ENCODE measurements at places on chromosomes 1 and 21.

GRCh38 chr1:7278827-7279765 lies 492.0 kb upstream of the VAMP3 start:
- DNase-seq, result no peak

DNA sequence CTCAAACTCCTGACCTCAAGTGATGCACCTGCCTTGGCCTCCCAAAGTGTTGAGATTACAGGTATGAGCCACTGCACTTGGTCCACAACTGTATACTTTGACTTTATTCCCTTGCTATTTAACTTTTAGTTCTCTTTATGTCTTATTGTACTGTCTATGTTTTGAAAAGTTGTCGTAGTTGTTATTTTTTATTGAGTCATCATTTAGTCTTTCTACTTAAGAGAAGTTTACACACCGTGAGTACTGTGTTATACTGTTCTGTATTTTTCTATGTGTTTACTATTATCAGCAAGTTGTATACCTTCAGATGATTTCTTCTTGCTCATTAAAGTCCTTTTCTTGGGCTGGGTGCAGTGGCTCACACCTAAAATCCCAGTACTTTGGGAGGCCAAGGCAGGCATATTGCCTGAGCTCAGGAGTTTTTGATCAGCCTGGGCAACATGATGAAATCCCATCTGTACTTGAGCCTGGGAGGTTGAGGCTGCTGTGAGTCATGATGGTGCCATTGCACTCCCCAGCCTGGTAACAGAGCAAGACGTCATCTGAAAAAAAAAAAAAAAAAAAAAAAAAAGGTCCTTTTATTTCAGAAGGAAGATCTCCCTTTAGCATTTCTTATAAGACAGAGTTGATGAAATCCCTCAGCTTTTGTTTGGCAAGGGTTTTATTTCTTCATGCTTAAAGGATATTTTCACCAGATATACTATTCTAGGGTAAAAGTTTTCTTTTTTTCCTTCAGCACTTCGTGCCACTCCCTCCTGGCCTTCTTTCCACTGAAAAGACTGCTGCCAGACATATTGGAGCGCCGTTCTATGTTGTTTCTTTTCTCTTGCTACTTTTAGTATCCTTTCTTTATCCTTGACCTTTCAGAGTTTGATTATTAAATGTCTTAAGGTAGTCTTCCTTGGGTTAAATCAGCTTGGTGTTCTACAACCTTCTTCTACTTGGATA lies 47.6 kb downstream of the TNFSF18 start:
- peak; percentile 27 for DNase-seq

GRCh38 chr1:1093610-1093943 lies 19.5 kb upstream of the RNF223 start:
- DNase-seq, result no peak

DNA sequence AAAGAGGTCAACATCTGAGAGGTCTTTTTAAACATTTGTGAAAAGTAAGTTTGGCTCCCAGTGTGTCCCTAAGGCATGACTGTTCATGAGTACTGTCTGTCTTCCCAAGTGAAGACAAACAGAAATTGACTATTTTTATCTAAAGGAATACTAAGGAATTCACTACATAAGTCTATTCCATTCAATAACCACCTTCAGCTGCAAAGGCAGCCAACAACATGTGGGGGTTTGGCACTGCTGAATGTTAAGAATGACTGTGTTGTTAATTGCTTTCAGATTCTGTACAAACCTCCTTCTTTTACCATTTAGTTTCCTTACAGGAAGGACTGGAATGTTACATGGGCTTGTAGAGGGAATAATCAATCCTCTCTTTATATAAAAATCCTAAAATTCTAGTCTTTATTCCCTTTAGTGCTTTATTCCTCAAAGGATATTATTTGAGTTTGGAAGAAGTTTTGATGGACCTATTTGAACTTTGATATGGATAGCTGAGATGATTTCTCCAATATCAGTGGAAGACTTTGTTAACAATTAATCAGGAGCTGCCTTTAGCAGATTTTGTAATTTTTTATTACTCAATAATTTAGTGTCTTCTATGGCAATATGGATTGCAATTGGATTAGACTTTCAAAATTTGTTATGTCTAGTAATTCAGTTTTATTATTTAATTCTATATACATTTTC lies 201.7 kb upstream of the CHRM3 start:
- peak; percentile 43 for DNase-seq

GRCh38 chr1:209630383-209631225 lies 21.6 kb downstream of the LAMB3 start:
- DNase-seq, result no peak

DNA sequence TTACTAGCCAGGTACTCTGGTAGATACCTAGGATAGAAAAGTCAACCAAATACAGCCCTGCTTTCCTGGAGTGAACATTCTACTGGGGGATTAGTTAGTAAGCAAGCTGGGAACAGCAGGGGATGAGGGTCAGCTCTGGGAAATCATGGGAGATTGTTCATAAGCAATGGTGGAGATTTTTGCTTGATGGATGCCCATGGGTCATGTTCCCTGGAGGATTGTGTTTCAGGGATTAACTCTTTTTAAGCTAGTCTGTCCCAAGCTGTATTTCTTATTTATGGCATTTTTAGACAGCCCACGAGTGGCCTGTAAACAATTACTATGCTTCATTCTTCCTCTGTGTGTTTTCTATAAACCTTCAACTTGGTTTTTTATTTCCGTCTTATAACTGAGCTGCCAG lies 18.9 kb downstream of the CACHD1 start:
- DNase-seq, result no peak

DNA sequence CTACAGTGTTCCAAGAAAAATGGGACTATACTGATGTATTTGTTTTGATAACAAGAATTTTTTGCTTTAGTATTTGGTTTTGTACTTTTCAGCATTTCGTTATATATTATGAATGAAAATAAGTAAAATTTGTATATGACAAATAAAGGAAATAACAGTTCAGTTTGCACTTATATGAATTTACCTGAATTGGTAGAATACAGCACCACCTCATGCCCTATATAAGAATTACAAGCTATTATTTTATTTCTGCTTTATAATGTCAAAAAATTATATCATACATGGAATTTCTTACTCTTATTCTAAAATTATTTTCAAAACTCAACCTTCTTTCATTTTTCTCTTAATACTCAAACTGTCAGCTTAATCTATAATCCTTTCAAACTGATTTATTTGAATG lies 14.6 kb downstream of the EFCAB7 start:
- no peak for DNase-seq

DNA sequence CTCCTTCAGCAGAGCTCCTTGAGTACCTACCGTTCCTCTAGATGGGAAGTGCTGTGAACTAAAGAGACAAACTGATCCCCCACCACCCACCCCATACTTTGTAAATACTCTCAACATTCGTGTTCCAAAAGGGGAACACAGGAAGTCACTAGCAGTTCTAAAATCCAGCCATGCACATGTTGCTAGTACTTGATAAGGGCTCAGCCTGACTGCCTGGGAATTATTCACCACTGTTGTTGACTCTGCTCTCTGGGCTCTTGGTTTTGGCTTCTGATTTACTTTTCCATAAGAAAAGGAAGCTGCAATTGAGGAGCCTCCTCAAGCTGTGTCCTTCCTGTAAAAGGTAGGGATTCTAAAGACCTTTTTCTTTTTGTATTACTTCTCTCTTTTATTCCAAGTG lies 67.5 kb downstream of the IVNS1ABP start:
- no peak for DNase-seq

DNA sequence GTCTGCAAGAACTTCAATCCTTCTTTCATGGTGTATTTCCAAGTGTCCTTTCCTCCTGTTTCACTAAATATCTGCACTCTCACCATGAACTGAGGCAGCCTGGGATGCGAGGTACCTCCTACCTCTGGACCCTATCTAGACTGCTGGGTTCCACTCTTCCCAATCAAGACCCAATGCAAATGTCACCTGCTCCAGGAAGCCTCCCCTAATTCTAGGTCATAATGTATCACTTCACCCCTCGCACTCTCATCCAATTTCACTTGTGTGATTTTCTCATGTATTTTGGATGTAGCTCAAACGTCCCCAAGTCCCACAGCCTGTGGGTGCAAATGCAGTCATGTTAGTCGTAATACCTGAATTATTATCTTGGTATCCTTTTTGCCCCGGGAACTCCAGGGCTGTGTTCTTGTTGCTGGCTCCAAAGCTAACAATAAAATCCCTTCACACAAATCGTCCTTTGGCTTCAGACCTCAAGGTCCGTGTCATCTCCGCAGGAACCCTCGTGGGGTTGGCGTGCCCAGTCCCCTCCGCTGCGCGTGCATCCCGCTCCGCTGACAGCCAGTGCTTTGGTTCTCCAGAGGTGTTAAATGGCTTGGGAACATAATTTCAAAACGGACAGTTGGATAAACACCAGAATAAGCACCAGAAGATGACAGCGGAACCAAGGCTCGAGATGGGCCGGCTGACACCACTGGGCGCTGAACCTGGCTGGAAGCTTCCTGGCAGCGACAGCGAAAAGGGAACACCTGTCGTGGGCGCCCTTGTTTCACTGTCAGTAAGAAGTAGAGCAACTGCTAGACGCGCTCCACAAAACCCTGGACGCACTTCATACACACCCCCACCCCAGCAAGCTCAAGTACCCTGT lies 1.0 kb upstream of the BACH1 start:
- no peak for DNase-seq

GRCh38 chr1:68301471-68302001 lies 69.2 kb upstream of the WLS start:
- DNase-seq, result peak; percentile 53

DNA sequence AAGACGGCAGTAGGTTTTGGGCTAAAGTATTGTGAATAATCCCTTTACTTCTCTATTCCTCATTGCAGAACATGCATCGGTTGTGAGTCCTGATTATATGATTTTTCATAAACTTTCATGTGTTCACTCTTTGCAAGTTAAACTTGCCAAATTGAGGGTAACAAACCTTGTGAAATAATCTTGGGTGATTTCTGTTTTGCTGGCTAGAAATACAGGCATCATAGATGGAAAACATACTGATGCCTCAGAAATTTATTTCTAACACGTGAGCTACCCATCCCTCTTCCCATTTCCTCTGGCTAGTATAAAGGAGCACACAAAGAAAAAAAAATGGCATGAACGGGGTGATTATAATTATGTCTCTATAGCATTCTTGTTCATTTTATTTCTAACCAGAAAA lies 39.6 kb downstream of the RGS5 start:
- no peak for DNase-seq

DNA sequence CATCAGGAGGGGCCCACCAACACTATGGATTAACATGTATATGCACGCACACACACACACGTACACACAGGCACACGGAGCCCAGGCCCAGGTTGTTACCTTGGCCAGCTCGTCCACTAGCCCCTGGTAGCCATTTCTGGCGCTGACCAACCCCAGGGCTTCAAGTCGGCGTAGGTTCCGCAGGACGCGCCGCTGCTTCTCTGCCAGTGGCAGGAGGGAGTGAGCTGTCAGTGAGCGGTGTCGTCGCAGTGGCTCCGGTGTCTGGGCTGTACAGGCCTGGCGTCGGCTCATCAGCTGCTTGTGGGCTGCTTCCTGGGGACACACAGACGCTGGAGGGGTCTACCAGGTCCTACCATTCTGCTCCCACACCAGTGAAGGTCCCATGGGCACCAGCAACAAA lies 29.4 kb upstream of the MEF2D start:
- DNase-seq, result no peak

- DNase-seq, result no peak
Observed at GRCh38 chr1:187921426-187921825, 1092.7 kb downstream of the PLA2G4A start.

DNA sequence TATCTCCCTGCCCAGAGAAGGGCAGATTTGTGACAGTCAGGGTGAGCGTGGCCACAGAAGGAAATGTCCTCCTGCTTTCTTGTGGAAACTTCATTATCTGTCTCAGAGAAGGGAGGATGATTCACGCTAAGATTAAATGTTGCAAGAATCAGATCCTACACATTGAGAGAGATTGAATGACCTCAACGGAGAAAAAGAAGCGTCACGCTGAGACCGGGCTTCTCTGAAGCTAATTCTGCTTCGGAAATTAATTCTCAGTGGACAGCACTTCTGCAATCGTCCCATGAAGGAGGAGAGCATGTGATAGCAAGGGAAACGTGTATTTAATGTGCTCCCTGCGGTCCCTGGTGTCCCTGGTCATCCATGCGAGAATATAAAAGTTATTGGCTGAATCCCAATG lies 19.8 kb upstream of the C1orf21 start:
- DNase-seq, result no peak

GRCh38 chr1:145922266-145922665 lies 3.7 kb upstream of the PEX11B start:
- no peak for DNase-seq

DNA sequence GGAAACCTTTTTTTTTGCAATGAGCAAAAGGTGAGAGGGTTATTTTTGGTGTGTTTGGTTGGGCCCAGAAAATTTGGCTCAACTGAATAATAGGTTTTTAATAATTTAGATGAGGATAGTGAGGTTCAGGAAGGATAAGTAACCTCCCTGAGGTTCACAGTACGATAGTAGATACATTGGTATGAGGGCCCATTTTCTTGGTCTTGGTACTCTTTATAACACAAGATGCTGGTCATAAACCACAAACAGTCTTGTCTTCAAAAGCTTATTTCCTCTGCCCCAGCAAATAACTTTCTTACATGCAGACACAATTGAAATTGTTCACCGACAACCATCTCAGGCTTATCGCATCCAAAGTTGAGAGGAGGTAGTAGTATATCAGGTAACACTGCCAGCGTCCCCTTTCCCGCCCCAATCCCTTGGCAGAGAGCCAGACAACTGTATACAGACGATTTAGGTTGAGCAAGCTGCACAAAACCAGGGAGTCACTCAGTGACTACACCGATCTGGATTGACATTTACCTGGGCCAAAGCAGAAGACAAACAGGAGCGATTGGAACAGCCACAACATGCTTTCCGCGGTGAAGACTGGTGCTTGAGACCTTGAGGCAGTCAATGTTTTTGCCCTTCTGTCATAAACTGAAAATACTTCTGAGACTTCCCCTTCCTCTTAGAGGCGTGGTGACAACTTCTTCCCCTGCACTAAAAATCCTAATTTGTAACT lies at the start of gene SLAMF6:
TSS of gene SLAMF6 (minus strand) at position 634 of the 724 bp plus-strand sequence. CDS start at position 571, 63 bp downstream.
- no peak for DNase-seq

DNA sequence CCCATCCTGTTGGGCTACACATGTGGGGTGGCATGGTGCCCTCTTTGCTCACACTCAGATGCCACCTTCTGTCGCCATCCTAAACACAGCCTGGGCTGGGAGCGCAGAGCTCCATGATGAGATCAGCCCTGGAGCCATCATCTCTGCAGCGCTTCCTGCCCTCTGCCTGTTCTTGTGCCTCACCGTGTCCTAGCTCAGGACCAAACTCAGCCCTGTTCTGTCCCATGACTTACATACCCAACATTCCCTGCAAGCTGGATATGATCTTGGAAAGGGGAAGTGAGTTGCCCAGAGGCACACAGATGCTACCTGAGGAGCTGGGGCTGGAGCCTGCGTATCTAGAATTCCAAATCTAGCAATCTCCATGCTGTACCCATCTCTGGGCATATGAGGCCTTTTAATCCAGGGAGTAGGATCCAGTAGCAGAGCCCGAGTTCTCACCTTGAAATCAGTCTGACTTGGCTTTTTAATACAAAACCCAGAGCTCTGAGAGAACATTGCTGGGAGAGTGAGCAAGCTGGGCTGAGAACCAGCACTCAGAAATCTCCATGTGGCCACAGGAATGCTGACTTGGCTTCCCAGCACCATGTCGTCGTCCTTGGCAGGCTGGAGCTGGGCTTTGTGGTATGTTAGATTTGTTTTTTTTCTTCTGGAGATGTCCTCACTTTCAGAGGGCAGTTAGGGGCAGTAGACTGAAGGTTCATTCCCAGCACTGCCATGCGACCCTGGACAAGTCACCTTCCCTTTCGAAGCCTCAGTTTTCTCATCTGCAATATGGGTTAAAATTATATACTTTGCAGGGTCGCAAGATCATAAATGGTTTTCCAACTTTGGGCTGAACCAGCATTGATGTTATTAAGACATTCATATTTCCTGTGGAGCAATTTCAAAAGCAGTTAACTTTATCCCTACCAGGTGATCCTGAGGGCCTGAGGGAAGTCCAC lies 2.6 kb downstream of the ALPL start:
- DNase-seq, result peak; percentile 92

- peak; percentile 77 for DNase-seq
Observed at GRCh38 chr1:248858096-248858890, 592 bp downstream of the ZNF692 start.

Data from MG63 (cell line).